Stimulated activated CD4-positive, alpha-beta T cell treated with anti-CD3 and anti-CD28 coated beads, TNF-alpha, amount 100 ng/mL, for 1 hour (primary cell): ENCODE measurements at places on chromosomes 4 and X.

DNA sequence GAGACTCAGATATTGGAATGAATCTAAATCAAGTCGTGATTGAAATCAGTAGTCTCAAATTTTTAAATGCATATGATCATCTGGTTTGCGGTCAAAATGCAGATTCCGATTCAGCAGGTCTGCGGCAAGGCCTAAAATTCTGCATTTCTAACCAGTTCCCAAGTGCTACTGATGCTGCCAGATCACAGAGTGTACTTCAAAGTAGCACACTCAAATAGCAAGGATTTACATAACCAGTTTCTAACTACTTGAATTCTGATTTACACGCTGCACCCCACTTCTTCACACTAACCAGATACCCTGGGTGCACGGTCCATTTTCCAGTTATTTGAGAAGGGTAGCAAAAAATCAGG lies 752 bp downstream of the MBTPS2 start:
- DNase-seq: no peak

GRCh38 chr4:2536193-2537010 lies at the start of gene FAM193A:
TSS of gene FAM193A (plus strand) at chr4:2536647. CDS start at chr4:2536916, 269 bp downstream.
- DNase-seq: peak; percentile 98

- no peak for DNase-seq
Measured at GRCh38 chr4:47068986-47069385, 37.6 kb downstream of the GABRB1 start.

GRCh38 chr4:27775156-27775555 lies 914.5 kb downstream of the STIM2 start:
- DNase-seq: no peak

DNA sequence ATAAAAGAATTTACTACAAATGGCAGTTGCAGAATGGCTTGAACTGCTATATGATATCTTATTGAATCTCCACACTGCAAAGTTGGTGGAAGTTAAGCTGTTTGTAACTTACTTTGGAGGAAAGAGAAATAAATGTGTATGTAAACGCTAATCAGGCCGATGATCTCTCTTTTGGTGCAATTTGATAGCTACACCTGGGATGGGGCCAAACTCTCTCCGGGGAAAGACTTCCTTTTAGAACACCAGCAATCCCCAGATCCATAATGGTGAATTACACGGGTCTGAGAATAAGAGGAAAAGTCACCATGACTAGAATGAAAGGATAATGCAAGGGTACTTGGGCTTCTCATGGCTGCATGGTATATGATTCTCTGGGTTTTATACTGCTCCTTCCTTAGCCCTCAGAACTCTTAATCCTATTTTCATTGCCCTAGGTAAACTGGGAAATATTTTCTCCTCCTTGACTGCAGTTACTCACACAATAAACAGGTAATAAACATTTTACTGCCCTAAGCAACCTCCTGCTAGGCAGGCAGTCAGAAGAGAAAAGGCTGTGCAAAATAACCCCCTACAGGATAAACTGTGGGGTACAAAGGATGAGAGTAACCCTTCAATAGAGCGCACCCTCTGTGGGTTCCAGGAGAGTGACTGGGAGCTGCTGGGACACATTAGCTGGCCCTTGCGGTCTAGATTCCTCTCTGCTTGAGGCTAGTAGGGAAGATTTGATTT lies 109.3 kb downstream of the MGST2 start:
- DNase-seq: no peak

- DNase-seq: no peak
Measured at GRCh38 chr4:82517043-82517442, 44.7 kb downstream of the TMEM150C start.
